Heart right ventricle (tissue), 16 donors: ENCODE measurements at places on chromosomes 5 and 9.

DNA sequence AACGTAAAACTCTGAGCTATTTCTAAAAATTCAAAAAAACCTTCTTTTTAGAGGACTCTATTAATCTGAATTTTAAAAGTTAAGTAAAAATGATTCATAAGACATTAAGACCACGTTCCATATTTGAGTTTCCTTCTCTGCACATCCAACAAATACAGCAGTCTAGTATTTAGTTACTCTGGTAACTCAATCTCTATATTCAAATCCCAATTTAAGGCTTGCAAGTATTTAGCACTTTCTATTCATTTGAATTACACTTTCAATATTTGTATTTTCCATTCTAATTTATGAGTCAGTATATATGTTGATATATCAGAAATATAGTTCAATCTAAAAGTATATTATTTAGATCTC is 17.7 kb downstream of the RFX3 start:
- no peak for DNase-seq

DNA sequence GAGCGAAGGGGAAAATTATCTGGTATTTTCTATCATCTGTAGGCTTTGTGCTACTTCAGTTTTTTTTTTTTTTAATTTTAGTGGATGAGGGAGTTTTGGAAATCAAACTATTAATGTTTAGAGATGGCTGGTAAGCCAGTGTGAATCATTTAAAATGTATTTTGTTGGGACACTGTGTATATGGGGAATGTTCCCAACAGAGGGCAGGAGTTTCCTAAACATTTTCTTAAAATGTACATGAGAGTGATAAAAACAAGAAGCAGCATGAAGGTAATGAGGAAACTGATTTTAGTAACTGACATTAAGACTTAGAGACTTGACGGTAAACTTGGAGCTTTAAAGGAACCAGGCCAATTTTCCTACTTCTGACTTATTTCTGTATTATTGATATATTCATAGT is 68.2 kb upstream of the ITGA2 start:
- no peak for DNase-seq

DNA sequence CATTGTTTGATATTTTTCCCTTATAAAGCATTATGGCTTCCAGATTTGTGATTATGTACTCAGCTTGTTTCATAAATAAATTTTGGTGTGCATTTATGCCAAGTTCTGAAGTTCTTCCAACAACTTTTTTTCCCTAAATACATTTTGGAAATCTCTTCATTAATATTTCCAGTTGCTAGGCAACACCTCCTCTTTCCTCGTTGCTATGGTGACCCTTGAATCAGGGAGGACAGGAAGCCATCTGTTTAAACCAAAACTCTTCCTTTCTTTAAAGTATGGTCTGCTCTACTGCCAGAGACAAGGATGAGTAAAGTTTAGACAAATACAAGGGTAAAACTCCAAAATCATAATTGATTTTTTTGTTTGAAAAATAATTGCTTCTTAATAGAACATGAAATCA is 779.3 kb downstream of the CDH9 start:
- no peak for DNase-seq

DNA sequence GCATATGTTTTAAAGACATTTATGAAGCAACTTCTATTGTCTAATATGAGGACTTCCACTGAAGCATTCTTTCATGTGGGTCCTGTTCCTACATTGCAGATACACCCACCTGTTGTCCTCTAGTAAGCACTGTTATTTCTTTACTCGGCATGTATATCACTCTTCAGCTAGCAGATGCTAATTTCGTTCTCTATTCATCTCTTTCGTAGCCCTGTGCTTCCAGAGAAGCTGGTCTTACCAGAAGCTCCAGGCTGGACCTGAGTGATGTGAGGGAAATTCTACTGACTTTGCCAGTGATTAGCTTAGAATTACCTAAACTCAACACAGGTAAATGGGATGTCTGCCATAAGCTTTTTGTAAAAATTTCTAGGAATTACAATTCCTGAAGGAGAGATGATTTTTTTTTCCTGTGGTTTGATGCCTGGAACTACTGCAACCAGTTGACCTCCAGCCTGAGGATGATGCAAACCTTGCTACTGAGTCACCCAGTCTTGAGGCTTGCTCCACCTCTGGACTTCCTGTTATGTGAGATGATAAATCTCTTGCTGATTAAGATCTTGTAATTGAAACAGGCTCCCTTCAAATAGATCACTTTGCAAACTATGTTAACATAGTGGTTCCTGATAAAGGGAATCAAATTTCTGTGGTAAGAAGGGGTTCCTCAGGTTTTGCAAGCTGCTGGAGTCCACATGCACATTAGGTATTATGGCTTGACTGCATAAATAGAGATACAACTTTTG is 52.2 kb upstream of the SPINK5 start:
- DNase-seq: no peak

DNA sequence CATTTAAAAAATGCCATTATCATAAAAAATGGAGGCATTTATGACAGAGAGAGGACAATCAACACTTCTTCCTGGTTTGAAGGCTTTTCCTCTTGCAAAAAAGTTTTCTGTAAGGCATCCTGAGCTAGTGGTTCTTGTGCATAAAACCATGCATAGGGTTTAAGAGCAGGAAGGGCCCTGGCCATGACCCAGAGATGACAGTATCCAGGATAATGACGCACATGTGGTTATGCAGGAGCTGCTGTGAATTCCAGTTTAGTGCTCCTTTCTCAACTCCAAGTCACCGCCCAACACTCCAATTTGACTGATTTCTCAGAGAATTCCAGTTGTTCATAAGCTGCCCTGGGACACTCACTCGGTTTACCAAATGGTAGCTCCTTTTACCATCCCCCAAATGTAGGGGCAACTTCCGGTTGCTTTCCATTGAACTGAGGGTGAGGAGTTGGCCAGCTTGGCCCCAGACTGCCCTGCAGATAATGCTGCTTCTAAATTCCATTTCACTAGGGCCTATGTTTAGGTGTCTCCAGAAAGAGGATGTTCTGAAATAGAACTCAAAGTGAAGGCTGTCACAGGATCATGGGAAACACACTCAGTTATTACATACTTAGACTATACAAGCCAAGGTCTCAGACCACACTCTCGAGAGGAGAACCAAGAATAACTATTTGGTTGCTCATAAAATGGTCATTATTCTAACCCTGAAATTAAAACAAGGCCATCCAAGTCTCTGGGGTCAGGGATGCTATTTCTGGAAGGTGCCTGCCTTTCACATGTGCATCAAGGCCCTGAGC is 179.1 kb downstream of the SLIT3 start:
- DNase-seq: no peak

GRCh38 chr9:95980262-95981125 is 105.0 kb downstream of the ERCC6L2 start:
- no peak for DNase-seq
